ENCODE measurements at places on chromosomes 16 and 17.

DNA sequence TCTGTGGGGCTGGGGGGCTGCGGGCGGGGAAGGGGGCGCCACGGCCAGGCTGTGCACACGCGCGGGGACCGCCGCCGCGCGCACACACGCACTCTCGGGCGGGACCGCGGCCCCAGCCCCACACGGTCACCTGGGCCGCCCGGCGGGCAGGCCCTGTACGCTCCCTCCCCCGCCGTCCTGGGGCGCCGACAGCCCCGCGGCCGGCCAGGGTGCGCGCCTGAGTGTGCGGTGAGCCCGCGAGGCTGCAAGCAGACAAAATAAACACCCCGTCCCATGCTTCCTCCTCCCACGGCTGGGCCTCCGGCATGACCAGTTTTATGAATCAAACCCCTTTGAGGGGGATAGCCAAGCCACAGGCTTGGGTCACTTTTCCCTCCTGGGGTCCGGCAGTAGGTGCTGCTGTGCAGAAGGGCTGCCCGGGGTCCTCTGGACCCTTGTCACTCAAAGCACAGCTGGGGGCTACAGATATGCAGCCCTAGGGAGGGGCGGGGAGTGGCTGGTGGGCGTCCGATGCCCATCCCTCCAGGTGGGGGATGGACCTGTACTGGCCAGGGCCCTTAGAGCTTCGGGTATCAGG lies 441 bp downstream of the VASN start:
- no peak for DNase-seq

DNA sequence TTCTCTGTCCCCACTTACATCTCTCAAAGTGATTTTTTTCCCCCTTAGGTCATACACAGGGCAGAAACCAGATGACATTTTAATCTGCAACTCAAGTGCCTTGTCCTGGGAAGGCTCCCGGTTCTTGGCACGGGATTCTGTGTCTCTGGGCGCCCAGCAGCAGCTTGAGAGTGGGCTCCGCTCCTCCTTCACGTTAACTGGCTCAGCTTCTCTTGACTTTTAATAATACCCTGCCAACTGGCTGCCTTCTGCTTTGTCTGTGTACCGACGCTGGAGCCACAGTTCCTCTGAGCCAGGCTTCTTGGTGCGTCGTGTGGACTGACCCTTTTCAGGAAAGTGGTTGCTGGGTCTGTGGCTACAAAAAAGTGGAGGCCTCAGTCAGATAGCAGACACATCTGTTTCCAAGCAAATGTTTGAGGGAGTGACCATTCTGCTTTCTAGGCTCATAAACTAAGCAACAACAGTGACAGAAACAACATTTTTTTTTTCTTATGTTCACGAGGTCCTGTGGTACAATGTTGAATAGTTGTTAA lies 64.9 kb downstream of the IRF8 start:
- DNase-seq = no peak

GRCh38 chr17:36608794-36609497 lies 7.6 kb downstream of the MRM1 start:
- DNase-seq = peak; percentile 12

DNA sequence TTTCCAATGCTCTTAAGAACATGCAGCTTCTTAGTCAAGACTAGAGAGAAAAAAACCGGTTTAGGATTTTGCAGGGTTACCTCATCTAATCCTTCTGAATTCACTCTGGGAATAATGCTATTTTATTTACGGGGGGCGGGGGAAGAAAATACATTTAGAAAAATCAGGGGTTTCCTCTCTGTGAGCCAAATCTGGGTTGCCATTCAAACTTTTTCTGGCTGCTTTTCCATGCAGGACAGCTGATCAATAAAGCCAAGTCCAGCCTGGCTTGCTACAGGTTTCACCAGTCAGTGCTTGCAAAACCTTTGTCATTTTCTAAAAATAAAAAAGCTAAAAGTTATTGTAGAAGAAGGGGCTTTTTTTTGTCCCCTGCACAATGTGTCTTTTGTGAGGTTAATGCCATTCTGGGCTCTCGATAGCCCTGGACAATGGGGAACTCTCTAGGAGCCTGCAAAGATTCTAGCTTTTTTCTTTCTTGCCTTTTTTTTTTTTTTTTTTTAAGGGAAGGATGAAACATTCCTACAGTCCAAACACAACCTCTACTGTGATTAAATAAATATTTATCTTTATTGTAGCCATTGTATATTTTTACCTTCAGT lies 13.1 kb upstream of the ZFHX3 start:
- no peak for DNase-seq

- no peak for DNase-seq
These were observed 221.0 kb upstream of the WSB1 start for GRCh38 chr17:27072885-27073284.

GRCh38 chr17:56481659-56482058 lies 111.8 kb upstream of the NOG start:
- no peak for DNase-seq

DNA sequence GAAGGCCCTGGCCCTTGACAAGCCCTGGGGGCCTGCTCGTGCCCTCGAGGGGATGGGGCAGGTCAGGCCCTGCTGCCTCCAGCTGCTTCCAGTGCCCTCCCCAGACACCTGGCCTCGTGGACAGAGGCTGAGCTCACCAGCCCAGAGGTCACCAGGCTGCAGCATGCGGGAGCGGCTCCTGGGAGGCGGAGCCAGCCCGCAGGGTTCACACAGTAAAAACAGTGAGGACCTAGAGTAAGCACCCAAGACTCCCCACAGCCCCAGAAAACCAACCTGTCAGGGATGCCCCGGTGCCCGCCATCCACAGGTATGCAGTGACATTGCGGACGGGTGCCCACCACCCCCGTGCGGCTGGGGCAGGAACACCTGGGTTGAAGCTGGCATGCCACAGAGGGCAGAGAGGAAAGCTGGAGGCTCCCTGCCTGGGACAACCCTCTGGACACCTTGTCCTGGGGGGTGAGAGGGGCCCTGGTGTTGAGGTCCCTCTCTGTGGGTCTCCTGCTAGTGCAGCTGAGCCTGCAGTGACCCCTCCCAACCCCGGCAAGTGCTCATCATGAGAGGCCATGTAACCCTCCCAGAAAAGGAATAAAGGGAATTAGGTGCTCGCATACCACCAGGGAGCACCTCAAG lies 62.1 kb downstream of the LMF1 start:
- no peak for DNase-seq

- peak; percentile 50 for DNase-seq
These were observed 14.8 kb downstream of the PDP2 start for GRCh38 chr16:66894948-66895688.

GRCh38 chr17:6996256-6997011 lies 585 bp downstream of the ALOX12 start:
- DNase-seq = no peak

DNA sequence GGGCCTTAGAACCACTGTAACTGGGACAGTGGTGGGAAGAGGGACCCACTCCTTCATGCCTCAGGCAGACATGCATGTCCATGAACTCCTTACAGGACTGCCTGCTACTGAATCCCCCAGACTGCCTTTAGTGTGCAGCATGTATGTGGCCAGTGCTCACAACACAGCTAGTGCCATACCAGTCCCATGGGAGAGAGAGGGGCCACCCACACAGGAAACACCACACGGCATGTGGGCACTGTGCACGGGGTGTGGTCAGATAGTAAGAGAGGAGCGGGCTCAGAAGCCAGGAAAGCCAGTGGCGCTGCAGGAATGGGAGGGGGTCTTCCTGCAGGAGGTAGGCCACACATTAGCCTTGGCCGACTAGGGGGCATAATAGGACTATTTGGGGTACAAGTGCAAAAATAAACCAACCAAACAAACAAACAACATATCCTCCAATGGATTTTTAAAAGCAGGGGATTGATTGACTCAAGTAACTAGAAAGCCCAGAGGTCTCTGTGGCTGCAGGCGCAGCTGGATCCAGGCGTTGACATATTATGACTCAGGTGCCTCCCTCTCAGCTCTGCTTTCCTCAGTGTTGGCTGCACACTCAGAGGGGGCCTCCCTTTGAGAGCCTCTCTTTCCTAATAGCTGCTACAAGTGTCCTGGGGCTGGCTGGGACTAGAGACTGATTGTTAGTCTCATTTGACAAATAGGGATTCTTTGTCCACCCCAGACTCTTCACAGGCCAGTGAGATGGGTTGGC lies 104.4 kb downstream of the AMFR start:
- no peak for DNase-seq

- DNase-seq = peak; percentile 18
These were observed 186.7 kb downstream of the MSI2 start for GRCh38 chr17:57442914-57443571.

GRCh38 chr16:56789360-56789759 lies 59.4 kb downstream of the NUP93 start:
- DNase-seq = peak; percentile 25

DNA sequence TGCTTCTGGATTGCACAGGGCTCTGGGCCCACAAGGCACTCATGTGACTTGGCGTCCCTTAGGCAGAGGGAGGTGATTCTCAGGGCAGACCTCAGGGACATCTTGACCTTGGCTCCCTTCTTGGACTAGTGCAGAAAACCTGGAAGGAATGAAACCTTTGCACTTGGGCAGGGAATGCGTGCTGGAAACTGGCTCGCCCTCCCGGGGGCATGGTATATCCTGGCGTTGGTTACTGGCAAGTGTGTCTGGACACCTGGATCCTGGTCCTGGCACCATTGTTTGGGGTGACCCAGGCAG lies 63.5 kb upstream of the LGALS9 start:
- no peak for DNase-seq

- DNase-seq = no peak
These were observed 20.4 kb downstream of the CDR2 start for GRCh38 chr16:22353933-22354541.

- no peak for DNase-seq
These were observed 31.9 kb upstream of the HEATR6 start for GRCh38 chr17:60110586-60110985.

DNA sequence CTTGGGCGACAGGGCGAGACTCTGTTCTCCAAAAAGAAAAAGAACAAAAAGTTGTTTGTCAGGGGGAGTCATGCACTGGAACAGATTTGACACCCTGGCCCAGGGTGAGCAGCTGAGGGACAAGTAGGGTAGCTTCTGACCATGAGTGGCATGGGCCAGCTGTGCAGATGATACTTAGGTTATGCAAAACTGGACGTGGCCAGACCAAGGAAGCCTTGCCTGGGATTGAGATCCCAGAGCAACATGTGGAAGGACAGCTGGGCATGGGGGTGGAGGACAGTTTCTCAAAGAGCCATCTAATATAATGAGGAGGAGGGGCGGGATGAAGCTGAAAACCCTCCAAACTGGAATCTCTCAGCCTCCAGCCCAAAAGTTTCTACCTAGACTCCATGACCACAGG lies 19.6 kb upstream of the SLC35B1 start:
- DNase-seq = no peak
